T-cell (primary cell): ENCODE measurements at places on chromosomes 2 and 18. TPM values are rescaled to one million over a fixed set of nuclear protein-coding genes. Genes with fewer than 3 reads are reported as not detected.

- DNase-seq = no peak
Measured at GRCh38 chr18:32881009-32881408, 108.2 kb upstream of the KLHL14 start.

DNA sequence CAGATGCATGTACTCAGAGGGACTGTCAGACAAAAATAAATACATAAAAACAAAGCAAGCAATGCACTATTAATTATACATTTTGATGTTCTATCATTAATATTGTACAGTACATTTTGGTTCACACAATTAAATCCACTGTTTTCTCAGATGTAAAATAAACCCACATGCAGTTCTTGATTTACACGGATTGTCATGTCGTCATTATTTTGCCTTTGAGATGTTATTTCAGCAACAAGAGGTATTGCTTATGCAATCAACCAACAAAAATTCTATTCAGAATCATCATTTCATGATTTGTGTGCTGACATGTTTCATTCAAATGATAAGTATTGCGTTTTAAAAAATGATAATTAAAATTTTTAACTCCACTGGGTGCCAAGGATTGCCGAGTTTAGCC, 79.2 kb downstream of the TSHZ1 start:
- no peak for DNase-seq

DNA sequence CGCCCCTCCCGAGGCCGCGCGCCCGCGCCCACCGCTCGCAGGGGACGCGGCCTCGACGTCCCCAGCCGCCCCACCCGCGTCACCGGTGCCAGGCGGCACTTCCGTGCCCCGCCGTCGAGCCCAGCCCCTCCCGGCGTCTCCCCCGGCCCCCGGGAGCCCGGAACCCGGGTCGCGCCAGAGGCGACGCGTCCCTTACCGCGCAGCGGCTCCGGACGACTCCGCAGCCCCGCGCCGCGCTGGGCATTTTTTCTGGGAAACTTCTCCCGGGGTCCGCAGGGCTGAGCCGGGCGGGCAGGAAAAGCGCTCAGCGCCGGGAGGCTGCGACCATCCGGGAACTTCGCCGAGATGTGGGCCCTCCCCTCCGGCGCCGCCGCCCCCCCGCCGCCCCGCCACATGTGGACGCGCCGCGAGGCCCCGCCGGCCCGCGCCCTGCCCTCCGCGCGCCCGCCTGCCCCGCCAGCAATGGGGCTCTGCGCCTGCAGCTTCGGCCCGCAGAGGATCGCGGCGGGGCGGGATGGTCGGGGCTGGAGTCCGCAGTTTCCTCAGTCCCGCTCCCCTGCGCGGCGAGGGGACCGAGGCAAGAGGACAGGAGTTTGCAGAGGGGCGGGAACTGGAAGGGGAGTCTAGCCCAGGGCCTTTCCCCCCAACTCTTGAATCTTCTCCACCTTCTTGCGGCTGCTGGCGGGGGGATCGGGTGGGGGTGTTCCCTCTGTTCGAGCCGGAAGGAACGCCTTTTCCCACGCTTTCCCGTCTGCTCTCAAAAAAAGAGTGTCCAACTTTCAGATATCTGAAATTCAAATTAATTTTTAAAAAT, 81.5 kb downstream of the CHRNA1 start:
- DNase-seq = peak; percentile 53

Gene SLC14A1
- 30.8 TPM for total RNA-seq

DNA sequence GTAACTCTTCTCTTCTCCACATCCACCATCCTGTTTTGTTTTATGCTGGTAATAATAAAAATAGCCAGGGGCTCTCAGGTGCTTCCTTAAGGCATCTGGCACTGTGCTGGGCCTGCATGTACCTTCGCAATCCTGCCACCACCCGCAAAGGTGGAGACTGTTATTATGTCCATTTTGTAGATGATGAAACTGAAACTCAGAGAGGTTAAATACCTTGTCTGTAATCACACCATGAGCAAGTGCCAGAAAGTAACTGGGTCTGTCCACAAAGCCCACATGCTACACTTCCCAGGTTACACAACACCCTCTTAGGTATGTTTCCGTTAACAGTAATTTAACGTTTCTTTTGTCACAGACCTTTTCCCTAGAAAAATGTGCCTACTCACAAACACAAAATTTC, 27.0 kb downstream of the NRP2 start:
- no peak for DNase-seq

DNA sequence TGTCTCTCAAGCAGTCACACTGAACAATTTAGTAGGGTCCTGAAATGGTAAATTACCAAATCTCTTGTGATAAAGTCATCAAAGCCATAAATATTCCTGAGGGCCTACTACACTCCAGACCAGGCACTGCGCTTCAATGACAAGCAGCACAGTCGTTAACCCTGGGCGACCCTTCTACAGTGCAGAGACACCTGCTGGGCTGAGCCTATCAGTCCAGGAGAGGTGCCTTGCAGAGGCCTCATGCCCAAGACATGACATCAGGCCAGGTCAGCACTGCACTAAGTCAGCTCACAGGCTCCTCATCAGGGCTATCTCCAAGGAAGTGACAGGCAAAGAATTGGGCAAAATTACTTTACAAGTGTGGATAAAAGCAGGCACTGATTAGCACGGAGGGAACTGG, 166.4 kb upstream of the EPB41L3 start:
- no peak for DNase-seq

Gene CAPN13
- total RNA-seq = not detected

- no peak for DNase-seq
Measured at GRCh38 chr2:46548103-46548486, 68.7 kb downstream of the TMEM247 start.

DNA sequence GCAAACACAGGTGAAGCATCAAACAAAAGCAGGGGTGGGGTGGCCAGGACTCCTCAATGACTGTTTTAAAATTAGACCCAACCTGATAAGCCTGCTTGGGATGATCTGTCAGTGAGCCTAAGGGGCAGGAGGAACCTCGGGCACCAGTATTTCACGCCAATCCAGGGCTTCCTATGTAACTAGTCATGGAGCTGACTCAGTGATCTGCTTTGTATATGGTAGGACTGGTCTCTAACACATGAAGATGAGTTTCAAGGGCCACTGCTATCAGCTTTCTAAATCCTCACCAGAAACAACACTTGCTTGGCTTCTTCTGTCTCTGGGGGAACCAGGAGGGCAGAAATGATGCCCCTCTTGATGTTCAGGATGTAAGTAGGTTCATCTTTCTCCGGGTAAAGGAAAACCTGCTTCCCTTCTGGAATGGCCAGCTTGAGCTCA, 6.2 kb downstream of the APOB start:
- no peak for DNase-seq
